OCI-M1 (cell line): ENCODE measurements at places on chromosomes 4 and X.

GRCh38 chrX:2316534-2316933 lies 184.2 kb downstream of the DHRSX start:
- no peak for DNase-seq

- DNase-seq, result peak; percentile 34
Observed at GRCh38 chr4:136985683-136986082, 546.6 kb downstream of the PCDH18 start.

- no peak for DNase-seq
Observed at GRCh38 chrX:53795576-53795975, 109.1 kb upstream of the HUWE1 start.

DNA sequence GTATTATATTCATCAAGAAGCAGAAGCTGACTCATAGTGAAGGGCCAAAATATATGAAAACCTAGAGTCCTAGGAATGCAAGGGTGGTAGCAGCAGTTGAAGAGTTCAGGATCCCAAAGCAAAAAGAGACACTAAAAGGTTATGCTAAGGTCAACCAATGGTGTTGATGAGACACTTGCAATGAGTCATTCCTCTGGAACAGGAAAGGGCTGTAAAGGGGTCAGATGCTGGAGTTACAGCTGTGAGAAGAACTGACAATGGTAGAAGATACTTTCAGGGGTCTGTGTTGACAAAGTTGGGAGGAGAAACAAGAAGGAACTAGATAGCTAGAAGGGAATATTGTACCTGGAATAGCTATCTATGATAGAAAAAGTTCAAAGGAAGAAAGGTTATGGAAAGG lies 47.5 kb downstream of the ZGRF1 start:
- no peak for DNase-seq

DNA sequence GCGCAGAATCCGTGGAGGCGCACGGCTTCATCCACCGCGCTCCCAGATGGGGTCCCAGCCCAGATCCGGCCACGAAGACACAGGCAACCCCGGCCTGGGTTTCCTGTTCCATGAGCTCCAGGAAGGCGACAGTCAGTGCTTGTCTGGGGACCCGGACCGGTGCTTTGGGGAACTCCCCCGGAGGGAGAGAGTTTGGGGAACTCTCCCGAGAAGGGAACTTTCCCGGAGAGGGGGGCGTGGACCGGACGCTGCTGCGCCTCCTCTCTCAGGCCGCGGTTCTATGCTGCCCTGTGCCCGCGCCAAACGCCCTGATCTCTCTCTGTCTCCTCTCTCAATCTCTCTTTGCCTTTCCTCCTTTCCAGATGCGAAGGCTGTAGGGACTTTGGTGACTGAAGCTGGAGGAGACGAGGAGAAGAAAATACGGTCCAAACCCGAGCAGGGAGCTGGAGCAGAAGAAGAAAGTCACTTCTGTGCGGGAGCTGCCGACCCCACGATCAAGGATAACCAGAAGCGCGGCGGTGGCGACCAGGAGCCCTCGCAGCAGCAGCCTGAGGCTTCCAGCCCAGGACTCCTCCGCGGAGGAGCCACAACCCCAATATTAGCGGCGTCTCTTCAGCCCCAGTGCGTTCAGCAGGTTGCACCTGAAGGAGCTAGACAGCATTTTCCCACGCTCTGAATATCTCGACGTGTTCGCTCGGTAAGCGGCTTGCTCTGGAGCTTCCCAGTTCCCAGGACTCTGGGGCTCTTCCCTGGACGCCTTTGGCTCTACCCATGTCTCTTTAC lies 47.6 kb upstream of the NKAP start:
- peak; percentile 8 for DNase-seq

DNA sequence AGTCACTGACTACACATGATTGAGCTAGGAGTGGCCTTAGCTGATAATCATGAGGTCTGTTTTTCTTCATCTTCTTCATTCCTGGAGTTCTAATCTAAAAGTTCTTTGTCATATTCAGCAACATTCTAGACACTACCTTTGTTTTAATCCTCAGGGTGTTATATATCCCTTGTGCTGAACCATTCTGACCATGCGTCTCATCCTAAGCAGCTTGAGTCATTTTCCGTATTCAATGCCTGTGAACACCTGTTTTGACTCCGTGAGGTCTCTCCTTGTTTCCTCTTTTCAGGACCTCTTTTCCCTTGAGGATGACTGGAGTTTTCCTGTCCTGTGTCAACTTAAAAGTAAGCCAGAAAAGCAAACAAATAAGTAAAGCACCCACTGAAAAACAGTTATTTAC lies 597.9 kb downstream of the GBA3 start:
- peak; percentile 20 for DNase-seq

DNA sequence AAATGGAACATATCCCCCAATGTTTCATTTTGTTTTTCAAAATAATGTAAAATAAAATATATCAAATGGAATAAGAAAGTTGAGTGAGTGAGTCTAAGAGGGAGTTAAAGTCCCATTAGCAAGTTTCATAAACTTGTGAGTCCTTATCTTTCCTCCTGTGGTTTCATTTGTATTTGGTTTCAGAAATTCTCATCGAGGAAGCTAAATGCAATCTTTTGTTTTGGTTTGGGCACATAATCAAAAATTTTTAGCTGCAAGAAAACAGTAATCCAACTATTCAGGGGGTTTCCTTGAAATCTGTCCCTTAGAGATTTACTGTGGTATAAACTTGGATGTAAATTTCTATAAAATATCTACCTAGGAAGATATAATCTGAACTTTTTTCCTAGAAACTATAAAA lies 124.2 kb downstream of the CAMK2D start:
- DNase-seq, result peak; percentile 43

DNA sequence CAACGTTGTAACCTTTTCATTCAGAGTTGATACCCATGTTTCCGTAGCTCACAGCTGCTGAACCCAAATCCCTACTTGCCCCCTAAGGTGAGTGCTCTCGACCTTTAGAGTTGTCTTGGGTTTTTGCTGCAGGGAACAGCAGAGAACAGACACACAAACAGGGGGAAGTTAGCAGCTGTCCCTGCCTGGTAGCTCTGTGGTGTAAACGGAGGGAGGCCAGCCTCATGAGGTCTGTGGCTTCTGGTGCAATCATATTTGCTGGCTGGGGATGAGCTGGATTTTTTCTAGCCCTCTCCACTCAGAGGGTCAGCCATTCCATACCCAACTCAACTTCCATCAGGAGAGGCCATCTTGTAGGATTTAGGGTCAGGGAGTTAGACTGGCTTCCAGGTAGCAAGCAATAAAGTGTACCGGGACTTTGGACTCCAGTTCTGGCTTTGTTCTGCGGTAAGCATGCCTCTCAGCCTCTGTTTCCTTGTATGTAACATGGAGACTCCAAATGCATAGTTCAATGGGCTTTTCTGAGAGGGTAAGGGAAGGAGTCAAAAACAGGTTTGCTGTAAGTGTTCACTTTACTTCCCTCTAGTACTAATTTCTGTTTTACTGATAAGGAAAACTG lies 218.9 kb downstream of the MID1IP1 start:
- DNase-seq, result no peak
